ENCODE measurements at places on chromosomes 7 and 10.

DNA sequence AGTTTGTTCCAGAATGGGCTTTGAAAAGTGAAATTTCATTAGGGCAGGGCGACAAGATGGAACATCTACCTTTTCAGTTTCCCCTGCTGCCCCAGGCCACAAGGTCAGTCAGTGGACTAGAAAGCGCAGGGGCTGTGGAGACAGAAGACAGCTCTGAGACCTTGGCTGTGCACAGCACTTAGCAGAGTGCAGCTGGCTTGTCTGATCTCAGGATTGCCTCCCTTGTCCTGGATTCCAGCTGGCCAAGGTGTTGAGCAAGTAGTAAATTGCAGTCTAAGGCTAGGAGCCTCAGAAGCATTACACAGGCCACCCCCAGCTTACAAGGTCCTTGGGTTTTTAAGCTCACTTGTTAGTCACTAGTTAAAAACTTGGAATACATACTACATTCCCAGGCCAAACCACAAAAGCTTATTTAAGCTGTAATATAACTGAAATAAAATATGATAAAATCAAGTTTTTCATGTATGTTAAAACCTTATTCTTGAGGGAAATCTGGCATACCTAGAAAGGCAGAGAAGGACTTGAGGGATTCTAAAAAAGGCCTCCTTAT is 67.3 kb upstream of the NPY start:
- DNase-seq, result no peak

GRCh38 chr10:97204826-97205679 is 19.3 kb upstream of the SLIT1 start:
- no peak for DNase-seq

GRCh38 chr10:97689559-97690020 is 2.5 kb upstream of the AVPI1 start:
- no peak for DNase-seq

GRCh38 chr10:3067118-3067858 is at the start of gene PFKP:
Gene PFKP (plus strand): TSS chr10:3067548. CDS start chr10:3067596, 48 bp downstream.
- DNase-seq, result peak; percentile 50

DNA sequence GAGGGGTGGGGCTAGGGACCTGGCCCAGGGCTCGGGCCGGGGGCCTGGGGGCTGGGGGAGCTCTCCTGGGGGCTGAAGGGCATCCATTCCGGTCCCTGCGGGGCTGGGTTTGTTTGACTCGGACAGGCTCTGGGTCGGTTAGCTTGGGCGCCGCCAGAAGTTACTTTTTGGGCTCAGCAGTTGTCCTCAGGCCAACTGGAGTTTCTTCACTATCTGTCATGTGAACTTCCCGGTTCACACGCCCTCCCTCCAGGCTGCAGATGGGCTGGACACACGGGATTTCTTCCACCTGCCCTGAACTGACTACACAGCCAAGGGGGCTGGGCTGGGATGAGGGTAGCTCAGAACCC is 3.8 kb downstream of the SLC4A2 start:
- DNase-seq, result no peak

GRCh38 chr7:131829947-131830558 is 273.6 kb upstream of the PODXL start:
- DNase-seq, result no peak

GRCh38 chr7:7595451-7595850 is 28.8 kb downstream of the MIOS start:
- peak; percentile 7 for DNase-seq

- DNase-seq, result no peak
Observed at GRCh38 chr10:114060456-114060855, 16.8 kb downstream of the ADRB1 start.

DNA sequence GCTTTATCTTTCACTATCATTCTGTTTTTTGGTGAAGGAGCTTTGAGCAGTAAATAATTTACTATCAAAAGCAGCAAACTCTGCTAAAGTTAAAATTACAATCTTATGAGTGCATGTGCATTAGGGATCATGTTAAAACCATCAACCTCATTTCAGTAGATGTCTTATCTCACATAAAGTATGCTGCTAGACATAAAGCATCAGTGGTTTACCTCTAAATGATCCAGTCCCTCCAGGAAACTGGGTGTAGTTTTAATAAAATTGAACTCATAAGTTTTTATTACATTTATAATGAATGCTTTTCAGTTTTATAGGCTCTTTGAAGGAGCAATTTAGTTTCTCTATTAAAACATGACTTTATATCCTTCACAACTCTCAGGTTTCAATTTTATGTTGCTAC is 108.7 kb downstream of the LRRN3 start:
- no peak for DNase-seq

DNA sequence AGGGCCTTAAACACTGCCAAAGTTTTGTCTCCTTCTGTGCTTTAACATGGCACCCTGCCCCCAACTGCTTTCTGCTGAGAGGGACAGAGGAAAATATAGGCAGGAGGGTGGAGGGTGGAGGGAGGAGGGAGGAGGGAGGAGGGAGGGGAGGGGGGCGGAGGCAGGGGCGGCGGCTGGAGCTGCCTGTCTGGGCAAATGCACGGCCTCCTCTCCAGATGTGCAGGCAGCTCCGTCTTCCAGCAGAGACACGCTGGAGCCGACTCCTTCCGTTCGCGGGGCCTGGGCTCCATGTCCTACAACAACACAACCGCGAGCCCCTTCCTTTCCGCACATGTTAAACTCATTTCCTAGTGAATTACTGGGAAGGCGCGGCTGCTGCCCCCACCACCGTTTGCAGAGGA is 14.2 kb downstream of the EBF3 start:
- DNase-seq, result no peak

DNA sequence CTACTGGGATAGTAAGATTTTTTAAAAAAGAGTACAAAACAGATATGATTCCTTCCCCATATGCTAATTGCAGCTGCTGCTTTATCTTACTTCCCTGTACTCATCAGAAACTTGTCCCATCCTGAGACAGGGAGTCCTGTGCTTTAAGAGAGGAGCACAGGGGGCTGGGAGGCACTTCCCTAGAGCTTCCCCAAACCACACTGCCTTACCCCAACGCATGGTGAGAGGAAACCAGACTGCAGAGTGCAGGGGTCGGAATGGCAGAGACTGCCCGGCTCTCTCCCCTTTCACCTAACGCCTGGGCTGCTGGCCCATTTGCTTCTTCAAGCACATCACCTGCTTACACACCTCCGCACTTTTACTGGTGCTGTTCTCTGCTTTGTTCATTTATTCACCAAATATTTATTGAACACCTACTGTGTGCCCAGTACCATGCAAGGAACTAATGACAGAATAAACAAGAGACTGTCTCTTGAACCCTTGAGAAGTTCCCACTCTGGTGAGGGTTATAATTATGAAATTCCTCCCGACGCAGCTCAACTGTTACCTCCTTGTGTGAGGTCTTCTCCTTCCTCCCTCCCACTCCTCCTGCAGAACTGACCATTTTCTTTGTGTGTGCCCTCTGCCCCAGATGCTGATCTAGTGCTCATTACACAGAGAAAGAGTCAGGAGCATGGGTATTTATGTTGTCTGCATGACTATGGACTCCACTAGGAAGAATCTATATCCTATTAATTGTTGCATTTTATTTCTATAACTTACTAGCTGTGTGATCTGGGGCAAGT is 289.7 kb downstream of the TCF7L2 start:
- DNase-seq, result no peak

DNA sequence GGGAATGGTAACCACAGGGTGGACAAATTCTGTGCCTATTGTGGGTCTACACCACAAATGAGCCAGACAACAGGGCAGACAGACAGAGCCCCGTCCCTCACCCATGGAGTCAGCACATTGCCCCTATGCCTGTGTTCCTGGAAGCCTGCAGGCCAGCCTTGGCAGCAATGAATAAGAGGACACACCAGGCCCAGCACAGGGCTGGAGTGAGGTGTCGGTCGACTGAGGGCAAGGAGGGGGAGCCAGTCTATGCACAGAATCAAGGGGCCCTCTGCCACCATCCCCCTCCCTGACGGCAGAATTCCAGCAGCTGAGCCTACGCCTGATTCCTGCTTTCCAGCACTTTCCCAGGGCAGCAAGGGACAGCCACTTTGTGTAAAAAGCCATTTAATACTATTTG is 98.2 kb downstream of the CALN1 start:
- no peak for DNase-seq

GRCh38 chr10:100232101-100232500 is 2.7 kb upstream of the CHUK start:
- DNase-seq, result no peak

DNA sequence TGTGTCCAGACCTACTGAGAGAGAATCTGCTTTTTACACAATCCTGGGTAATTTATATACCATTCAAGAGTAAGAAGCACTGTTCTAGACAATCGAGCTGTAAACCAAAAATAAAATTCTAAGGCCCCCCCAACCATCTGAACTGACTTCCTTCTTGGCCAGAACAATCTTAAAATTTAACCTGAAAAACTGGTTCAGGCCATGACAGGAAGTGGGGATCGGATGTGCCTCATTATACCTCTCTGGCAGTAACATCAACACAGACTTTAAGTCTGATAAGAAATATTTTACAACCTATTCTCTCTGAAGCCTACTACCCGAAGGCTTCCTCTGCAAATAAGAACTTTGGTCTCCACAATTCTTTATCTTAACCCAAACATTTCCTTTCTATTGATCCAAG is 75.2 kb upstream of the KIF5B start:
- DNase-seq, result no peak

DNA sequence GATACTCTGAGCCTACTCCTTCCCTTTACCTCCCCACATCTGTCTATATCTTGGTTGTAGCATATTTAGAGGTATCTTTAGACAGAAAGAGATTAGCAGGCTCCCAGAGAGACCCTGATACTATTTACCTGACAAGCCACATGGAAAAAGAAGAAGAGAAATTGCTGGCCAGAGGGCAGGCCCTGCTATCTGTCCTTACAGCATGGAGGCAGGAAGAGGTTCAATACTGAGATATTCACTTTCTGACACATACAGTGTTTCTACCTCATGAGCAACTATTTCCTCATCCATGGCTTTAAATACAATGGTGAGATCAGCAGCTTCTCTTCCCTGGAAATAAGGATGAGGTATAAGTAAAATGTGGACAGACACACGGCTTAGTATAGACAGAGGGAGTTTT is 33.9 kb upstream of the TSPAN13 start:
- no peak for DNase-seq

- no peak for DNase-seq
Observed at GRCh38 chr7:37000511-37000910, 276.2 kb upstream of the AOAH start.

DNA sequence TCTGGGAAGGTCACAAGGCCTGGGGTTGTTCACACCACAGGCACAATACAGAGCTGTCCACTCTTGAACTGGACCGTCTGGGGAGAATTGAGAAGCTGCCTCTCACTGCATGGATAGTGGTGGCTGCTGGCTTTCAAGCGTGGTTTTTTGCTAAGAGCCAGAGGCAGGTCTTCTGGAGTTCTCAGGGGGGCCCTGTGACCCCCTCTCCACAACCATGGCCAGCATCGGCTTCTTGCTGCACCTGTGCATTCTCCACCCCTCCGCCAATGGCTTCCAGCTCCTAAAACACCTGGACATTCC is 140.3 kb downstream of the ADCY1 start:
- no peak for DNase-seq

GRCh38 chr10:16996530-16996964 is 133.1 kb downstream of the CUBN start:
- DNase-seq, result no peak

DNA sequence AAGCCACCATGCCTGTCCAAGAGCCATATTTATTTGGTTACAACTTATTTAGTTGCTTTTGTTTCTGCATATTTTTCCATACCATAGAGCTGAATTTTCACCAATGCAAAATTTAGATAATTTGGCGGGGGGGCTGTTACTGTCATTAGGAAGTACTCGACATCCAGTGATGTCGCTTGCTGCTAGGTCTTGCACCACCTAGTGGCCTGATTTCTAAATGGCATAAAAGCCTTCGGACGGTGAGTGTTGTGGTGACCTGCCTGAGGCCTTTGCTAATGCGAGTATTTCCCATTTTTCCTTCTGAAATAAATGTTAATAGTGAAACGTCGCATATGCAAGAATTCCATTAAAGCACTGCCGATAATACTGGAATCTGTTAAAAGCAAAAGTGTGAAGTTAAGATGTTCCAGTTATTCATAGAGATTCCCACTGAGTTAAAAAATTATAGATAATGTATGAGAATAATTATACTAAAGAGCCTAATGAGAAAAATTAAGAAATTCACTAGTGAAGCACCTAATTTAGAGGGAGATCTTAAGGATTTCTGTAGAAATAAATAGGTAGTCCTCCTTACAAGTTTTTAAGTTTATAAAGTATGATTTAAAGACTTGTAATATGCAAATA is 86.1 kb upstream of the DNAJB6 start:
- no peak for DNase-seq

GRCh38 chr7:135845415-135846075 is 96.9 kb upstream of the FAM180A start:
- no peak for DNase-seq

- no peak for DNase-seq
Observed at GRCh38 chr7:137272249-137272648, 71.3 kb downstream of the PTN start.

GRCh38 chr7:39952803-39953202 is 2.7 kb downstream of the CDK13 start:
- DNase-seq, result no peak

GRCh38 chr10:24208661-24209431 is at the start of gene KIAA1217:
Gene KIAA1217 (plus strand): TSS chr10:24209138. CDS start chr10:24209194, 56 bp downstream.
- DNase-seq, result no peak

GRCh38 chr7:16069998-16070397 is 351.3 kb downstream of the CRPPA start:
- no peak for DNase-seq

- no peak for DNase-seq
Observed at GRCh38 chr10:127948791-127949190, 41.9 kb downstream of the PTPRE start.

DNA sequence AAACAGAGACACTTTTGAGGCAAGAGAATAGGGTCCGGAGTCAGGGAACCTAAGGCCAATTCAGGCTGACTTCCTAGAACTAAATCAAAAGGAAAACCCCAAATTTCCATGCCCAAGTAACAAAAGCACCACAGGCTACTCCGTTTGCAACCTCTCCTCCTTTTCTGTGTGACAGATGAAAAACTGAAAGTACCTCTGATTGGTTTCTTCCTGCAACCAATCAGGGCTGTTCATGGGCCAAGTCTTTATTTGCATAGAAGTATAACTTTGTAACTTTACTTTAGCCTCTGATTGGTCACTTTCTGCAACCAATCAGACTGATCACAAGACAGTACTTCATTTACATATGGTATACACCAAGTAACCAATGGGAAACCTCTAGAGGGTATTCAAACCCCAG is 239.9 kb upstream of the KCND2 start:
- no peak for DNase-seq

GRCh38 chr7:134792968-134793367 is 13.5 kb downstream of the CALD1 start:
- DNase-seq, result no peak

DNA sequence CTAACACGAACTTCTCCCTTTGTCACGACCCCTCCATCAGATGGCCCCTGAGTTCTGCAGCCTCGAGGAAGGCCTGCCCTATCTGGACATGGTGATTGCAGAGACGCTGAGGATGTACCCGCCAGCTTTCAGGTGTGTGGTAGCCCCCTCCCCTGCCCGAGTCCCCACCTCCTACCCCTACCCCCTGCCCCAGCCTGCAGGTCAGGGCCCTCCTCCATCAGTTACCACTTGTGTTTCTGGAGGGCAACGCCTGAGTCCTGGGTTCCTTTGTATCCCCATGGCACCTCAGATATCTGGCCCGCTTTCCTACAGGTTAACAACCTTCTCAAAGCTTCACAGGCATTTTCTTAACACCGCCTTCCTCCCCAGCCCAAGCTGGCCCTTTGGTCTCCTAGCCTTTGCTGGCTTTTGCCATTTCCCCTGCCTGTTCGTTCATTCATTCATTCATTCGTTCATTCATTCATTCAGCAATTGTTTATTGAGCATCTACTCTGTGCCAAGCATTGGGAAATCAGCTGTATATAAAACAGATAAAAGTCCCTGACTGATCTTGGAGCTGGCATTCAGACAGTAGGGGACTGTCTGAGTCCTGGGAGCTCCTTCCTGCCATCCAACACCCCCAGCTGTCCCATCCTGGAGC is 55.6 kb downstream of the PARP12 start:
- DNase-seq, result no peak
